ENCODE measurements at places on chromosomes 16 and 17. TPM values are rescaled to one million over a fixed set of nuclear protein-coding genes. Genes with fewer than 3 reads are reported as not detected.

GRCh38 chr17:6753006-6753445 lies 2.8 kb upstream of the XAF1 start:
- H3K27ac ChIP-seq, result peak overlapping the region; percentile 75
- no peak overlapping the region for H3K4me3 ChIP-seq
- H3K36me3 ChIP-seq, result no peaks in the 10 kb centered on the region
- DNase-seq, result peak; percentile 72

GRCh38 chr17:51580869-51581268 lies 320.5 kb downstream of the UTP18 start:
- H3K4me1 ChIP-seq, result no peaks in the 10 kb centered on the region
- no peaks in the 10 kb centered on the region for H3K27me3 ChIP-seq
- H3K36me3 ChIP-seq, result no peaks in the 10 kb centered on the region
- H3K27ac ChIP-seq, result no peak overlapping the region

GRCh38 chr16:19548144-19548543 lies 7.4 kb upstream of the VPS35L start:
- no peak overlapping the region for H3K4me3 ChIP-seq
- no peaks in the 10 kb centered on the region for H3K4me1 ChIP-seq
- no peaks in the 10 kb centered on the region for H3K36me3 ChIP-seq
- H3K27ac ChIP-seq, result no peak overlapping the region
- no peaks in the 10 kb centered on the region for H3K27me3 ChIP-seq

ZPBP2 gene
- not detected for total RNA-seq

DNA sequence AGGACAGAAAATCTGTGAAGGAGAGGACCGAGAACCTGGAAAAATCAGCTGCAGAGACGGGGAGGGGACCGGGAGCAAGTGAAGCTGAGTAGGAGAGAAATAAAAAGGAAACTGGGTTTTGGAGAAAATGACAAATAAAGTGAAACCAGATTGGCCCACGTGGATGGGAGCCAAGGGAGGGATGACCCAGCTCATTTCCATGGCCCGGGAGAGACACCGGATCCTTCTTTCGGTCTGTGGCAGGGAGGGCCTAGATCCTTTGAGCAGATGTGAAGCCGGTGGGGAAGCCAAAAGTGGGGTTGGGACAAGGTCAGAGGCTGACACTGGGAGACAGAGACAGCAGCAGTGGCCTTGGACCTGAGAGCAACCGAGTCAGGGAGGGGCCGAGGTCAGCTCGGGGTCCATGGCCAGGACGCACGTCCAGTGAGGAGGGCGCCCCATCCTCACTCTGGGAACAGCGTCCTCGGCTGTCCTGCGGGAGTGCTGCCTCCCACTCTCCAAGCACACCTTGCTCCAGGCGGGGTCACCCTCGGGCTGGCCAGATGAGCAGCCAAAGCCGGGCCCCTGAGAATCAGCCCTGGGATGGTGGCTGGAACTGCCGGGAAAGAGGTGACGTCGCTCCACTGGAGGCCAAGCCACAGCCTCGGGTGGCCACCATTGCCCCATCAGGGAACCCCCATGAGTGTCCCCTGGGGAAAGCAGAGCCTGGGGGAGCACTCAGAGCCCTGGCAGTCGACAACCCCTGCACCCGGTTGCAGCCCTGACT lies 50.8 kb upstream of the CDR2 start:
- peaks cover 17% of the 10 kb centered on the region for H3K4me1 ChIP-seq
- H3K4me3 ChIP-seq, result peak overlapping the region; percentile 60
- no peaks in the 10 kb centered on the region for H3K27me3 ChIP-seq
- peak; percentile 84 for DNase-seq

- no peaks in the 10 kb centered on the region for H3K27me3 ChIP-seq
- no peak for DNase-seq
- H3K4me3 ChIP-seq, result no peak overlapping the region
- H3K36me3 ChIP-seq, result no peaks in the 10 kb centered on the region
- H3K27ac ChIP-seq, result no peak overlapping the region
Measured at GRCh38 chr17:27217631-27218030, 76.3 kb upstream of the WSB1 start.

TIMP2 gene
- total RNA-seq, result 23.6 TPM

NPIPA3 gene
- total RNA-seq, result 1.8 TPM

- peaks cover 99% of the 10 kb centered on the region for H3K4me1 ChIP-seq
- H3K27ac ChIP-seq, result peak overlapping the region; percentile 64
- no peak overlapping the region for H3K4me3 ChIP-seq
- H3K27me3 ChIP-seq, result no peaks in the 10 kb centered on the region
- H3K36me3 ChIP-seq, result no peaks in the 10 kb centered on the region
Measured at GRCh38 chr16:67448580-67448979, 17.7 kb downstream of the HSD11B2 start.

TOX3 gene
- not detected for total RNA-seq

DNA sequence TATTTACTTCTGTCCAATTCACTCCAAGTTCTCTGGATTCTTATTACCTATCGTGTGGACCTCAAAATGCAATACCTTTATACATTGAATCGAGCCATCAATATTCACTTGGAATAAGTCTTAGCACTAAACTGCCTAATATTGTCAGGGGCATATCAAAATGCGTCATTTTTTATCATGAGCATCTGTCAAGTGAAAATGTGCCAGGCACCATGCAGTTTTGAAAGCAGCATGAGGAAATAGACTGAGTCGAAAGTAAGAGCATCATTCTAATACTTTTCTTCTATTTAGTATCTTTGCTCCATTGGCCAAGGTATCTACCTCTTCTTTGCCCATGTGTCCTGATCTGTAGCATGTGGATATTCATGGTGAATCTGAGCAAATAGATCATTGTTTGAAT lies 1193.4 kb downstream of the CDH11 start:
- H3K36me3 ChIP-seq, result no peaks in the 10 kb centered on the region
- no peak overlapping the region for H3K4me3 ChIP-seq
- H3K4me1 ChIP-seq, result no peaks in the 10 kb centered on the region
- no peak overlapping the region for H3K27ac ChIP-seq
- no peak for DNase-seq

DNA sequence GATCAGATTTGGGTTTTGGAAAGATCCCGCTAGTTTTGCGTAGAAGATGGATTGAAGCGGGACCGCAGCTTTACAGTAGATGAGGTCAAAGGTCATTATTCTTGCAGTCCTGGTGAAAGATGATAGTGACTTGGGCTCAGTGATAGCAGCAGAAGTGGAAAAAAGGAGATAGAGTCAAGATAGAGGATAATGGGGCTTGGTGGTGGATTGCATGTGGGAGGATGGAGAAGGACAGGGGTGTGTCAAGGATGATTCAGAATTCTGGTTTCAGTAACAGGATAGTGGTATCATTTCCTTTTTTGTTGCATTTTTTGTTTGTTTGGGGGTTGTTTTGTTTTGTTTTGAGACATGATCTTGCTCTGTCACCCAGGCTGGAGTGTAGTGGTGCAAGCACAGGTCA lies 28.7 kb downstream of the CHD9NB start:
- no peaks in the 10 kb centered on the region for H3K27me3 ChIP-seq
- H3K27ac ChIP-seq, result no peak overlapping the region
- H3K4me3 ChIP-seq, result no peak overlapping the region

DNA sequence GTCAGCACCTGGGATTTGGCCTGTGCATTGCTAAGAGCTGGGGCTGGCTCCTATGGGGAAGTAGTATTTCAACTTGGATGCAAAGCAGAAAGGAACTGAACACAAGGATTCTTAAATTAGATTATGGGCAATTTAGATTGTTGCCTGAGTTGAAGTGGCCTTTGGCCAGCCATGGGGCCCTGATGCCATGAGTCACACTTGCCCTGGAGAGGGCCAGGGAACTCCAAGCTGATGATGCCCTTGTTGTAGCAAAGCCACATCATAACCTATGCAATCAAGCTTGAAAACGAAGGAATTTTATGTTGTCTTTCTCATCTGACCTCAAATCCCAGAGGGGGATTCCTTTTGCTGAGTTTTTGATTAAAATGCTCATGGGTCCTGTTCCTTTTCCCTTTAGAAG lies 3.9 kb upstream of the SPATA32 start:
- peak overlapping the region; percentile 74 for H3K27ac ChIP-seq
- peak; percentile 76 for DNase-seq
- H3K4me1 ChIP-seq, result peaks cover 61% of the 10 kb centered on the region
- no peaks in the 10 kb centered on the region for H3K27me3 ChIP-seq
- peaks cover 23% of the 10 kb centered on the region for H3K36me3 ChIP-seq
- H3K4me3 ChIP-seq, result no peak overlapping the region

DNA sequence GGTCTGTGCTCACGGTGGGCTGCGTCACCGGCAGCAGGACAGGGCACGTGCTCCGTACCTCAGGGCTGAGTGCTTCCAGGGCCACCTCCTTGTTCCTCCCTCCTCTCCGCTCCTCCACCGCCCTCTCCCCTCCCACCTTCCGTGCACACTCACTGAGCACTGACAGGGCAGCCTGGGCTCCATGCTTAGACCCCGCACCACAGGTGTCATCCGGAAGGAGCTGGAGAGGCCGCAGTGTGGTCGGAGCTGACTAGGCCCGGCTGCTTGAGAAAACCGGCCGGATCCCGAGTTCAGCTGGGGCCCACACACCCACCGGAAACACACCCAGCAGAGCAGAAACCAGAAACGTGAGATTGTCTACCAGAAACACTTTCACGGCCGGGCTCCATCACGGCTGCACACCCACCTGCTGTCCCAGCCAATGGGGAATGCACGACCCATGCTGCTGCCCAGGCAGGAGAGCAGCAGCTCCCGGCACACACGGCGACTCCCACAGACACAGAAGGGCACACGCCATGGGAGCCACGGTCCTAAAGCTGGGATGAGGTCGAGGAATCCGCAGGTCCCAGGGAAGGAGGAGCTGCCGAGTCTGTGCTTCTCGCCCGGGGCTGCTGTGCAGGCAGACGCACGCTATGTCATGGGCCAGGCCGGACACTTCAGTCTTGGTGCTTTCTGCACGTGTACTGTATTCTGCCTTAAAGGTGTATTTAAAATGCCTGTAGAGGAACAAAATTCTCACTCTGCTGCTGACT lies 55.0 kb upstream of the ZNF469 start:
- no peak overlapping the region for H3K4me3 ChIP-seq
- peak; percentile 26 for DNase-seq
- peaks cover 1% of the 10 kb centered on the region for H3K4me1 ChIP-seq
- H3K27ac ChIP-seq, result no peak overlapping the region

- no peak overlapping the region for H3K27ac ChIP-seq
- no peaks in the 10 kb centered on the region for H3K4me1 ChIP-seq
- no peaks in the 10 kb centered on the region for H3K36me3 ChIP-seq
- no peak overlapping the region for H3K4me3 ChIP-seq
- peaks cover 14% of the 10 kb centered on the region for H3K27me3 ChIP-seq
- no peak for DNase-seq
Measured at GRCh38 chr16:87610026-87610425, 7.7 kb downstream of the JPH3 start.

DNA sequence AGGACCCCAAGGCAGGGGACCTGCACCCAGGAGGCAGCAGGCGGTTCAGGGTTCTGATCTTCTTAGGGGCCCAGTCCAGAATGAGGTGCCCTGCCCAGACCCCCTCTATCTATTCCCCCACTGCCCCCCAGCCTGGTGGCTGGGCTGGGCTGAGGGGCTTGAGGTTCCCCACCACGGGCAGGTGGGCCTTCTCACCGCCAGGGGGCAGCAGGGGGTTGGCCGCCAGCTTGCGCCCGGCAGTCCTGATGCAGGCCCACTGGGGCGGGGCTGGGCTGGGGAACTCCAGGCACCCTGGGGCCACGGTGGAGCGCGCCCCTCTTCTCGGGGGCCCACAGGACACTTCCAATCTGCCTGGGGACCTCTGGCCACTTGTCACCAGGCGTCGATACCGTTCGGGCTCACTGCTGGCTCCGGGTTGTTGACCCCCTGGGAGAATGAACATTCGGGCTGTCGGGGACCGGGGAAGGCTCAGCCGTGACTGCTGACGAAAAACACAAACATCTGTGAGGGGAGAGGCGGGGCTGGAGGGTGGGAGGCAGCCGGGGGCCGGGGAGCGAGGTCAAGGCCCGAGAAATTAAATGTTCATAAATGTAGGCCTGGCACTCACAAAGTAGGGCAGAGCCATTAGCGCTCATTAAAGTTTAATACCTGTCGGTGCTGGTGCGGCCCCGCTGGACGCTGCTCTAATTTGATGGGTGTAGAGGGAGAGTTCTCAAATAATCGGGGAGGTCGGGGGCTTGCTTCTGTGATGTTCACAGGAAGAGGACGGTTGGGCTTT lies 219.3 kb upstream of the GSE1 start:
- H3K4me3 ChIP-seq, result no peak overlapping the region
- no peaks in the 10 kb centered on the region for H3K27me3 ChIP-seq
- no peaks in the 10 kb centered on the region for H3K36me3 ChIP-seq
- no peak overlapping the region for H3K27ac ChIP-seq
- DNase-seq, result peak; percentile 66

DNA sequence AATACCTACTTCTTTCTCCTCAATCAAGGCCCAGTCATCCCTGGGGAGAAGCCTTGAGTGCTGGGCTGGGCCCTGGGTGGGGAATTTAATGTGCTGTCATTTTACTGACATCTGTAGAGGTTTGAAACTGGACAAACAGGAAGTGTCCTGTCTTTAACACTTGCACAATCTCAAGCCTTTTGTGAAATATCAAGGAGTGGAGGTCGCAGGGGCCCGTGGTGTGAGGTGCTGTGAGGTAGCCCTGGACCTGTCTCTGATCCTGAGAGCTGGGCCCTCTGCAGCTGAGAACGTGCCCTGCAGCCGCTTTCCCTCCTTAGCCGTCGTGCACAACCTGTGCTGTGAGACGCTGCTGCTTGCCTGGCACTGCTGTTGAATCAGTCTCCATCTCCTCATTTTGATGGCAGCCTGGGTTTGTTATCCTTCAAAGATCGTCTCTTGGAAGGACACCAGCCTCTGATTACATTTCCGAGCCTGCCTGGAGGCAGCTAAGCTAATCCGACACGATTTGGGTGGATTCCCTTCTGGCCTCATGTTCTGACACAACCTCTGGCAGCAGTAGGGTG lies 29.9 kb downstream of the SMARCE1 start:
- H3K4me3 ChIP-seq, result no peak overlapping the region
- DNase-seq, result peak; percentile 42
- peaks cover 49% of the 10 kb centered on the region for H3K27me3 ChIP-seq

CACNG3 gene
- not detected for total RNA-seq

- no peak for DNase-seq
- H3K27me3 ChIP-seq, result no peaks in the 10 kb centered on the region
- peak overlapping the region; percentile 98 for H3K4me3 ChIP-seq
- peaks cover 4% of the 10 kb centered on the region for H3K36me3 ChIP-seq
Measured at GRCh38 chr17:29291163-29291752, 2.7 kb downstream of the NUFIP2 start.

- H3K4me1 ChIP-seq, result no peaks in the 10 kb centered on the region
- H3K27ac ChIP-seq, result no peak overlapping the region
- DNase-seq, result no peak
- no peak overlapping the region for H3K4me3 ChIP-seq
- no peaks in the 10 kb centered on the region for H3K27me3 ChIP-seq
Measured at GRCh38 chr16:54585998-54586340, 299.4 kb upstream of the IRX3 start.

CHST4 gene
- total RNA-seq, result not detected

GRCh38 chr17:418421-418751 lies 65.8 kb upstream of the RPH3AL start:
- H3K4me3 ChIP-seq, result no peak overlapping the region
- no peaks in the 10 kb centered on the region for H3K27me3 ChIP-seq
- DNase-seq, result no peak
- peaks cover 12% of the 10 kb centered on the region for H3K36me3 ChIP-seq
- no peak overlapping the region for H3K27ac ChIP-seq

GRCh38 chr17:72974605-72975232 lies 117.8 kb downstream of the SLC39A11 start:
- H3K27me3 ChIP-seq, result no peaks in the 10 kb centered on the region
- no peak overlapping the region for H3K27ac ChIP-seq
- DNase-seq, result no peak
- no peak overlapping the region for H3K4me3 ChIP-seq
- H3K4me1 ChIP-seq, result peaks cover 12% of the 10 kb centered on the region

WFDC1 gene
- total RNA-seq, result 0.32 TPM

- DNase-seq, result peak; percentile 97
- H3K4me1 ChIP-seq, result peaks cover 28% of the 10 kb centered on the region
- H3K27ac ChIP-seq, result peak overlapping the region; percentile 96
- no peaks in the 10 kb centered on the region for H3K36me3 ChIP-seq
- H3K27me3 ChIP-seq, result no peaks in the 10 kb centered on the region
Measured at GRCh38 chr17:75785016-75785890, 647 bp downstream of the UNK start.

VPS35 gene
- 44.5 TPM for total RNA-seq
